ENCODE measurements at places on chromosomes 12 and 14.
A peak's percentile ranks its signal among the peaks of the same experiment; 100 is the strongest.

DNA sequence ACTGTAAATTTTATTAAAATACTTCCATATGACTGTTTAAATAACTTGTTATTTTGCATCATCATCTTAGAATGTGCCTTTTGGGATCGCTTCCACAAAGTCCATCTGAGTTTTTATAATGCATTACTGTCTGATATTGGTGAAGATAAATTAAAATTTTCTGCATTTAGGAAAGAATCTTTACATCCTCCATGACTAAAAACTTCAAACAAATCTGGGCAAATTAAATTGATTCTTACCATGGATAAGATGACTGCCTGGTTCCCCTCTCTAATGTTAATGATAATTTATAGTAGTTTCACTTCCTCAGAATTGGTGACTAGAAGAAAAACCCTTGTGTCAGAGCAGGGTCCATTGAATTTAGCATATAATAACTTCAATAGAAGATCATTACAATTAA lies 94.7 kb upstream of the SLC38A4 start:
- no peak for DNase-seq

GRCh38 chr12:10283027-10283426 lies 24.6 kb upstream of the KLRD1 start:
- no peak for DNase-seq

GRCh38 chr14:101872346-101872745 lies 92.0 kb upstream of the DYNC1H1 start:
- DNase-seq: no peak

- peak; percentile 20 for DNase-seq
Observed at GRCh38 chr12:88188180-88188579, 46.1 kb downstream of the TMTC3 start.

- no peak for DNase-seq
Observed at GRCh38 chr12:23662966-23663365, 286.5 kb downstream of the SOX5 start.

GRCh38 chr12:102204025-102204424 lies 6.4 kb upstream of the PMCH start:
- no peak for DNase-seq

DNA sequence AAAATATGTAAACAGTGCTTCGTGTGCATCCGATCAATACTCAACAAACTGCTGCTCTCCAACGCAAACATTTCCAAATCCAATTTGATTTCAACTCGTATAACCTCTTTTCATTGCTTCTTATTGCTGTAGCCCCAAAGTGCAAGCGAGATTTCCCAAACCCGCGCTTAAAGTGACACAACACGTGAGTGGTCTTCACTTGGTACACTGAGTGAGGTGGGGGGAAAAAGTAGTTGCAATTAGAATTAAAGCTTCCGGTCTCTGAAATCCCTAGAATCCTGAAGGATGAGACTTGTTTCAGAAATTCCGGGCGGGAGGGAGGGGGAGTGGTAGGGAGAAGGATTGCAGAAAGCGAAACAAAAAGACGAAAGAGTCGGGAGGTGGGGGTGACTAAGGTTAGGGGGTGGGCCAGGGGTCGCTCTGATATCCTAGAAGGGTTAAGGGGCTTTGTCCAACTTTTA lies 387.5 kb downstream of the BCAT1 start:
- DNase-seq: no peak

DNA sequence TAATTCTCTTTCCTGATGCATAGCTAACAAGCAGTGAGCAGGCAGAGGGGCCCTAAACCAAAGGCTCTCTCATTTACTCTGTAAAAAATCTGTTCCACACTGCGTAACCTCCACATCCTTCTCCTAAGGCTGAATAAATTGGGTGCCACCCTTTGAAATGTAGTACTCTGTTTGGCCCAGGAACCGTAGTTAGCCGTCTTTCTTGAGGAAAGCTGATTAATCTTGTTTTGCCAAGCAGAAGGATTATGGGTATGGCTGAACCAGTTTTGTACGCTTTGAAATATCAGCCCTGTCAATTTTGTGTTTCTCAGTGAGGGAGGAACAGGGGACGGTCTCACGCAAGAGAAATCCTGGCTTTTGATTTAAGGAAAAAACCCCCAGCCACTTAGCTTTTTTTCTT lies 19.7 kb downstream of the EML1 start:
- no peak for DNase-seq

DNA sequence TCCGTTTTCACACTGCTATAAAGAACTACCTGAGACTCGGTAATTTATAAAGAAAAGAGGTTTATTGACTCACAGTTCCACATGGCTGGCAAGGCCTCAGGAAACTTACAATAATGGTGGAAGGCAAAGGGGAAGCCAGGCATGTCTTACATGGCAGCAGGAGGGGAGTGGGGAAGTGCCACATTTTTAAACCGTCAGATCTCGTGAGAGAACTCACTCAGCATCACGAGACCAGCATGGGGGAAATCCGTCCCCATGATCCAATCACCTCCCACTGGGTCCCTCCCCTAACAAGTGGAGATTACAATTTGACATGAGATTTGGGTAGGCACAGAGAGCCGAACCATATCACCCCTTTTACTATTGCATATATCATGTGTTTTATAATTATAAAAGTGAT lies 2.0 kb upstream of the PIGH start:
- no peak for DNase-seq
